CD4-positive, alpha-beta T cell treated with Interleukin-6 at 100 ng/mL for 8 hours (primary cell): ENCODE measurements at places on chromosomes 12 and 14.
A peak's percentile ranks its signal among the peaks of the same experiment; 100 is the strongest.

DNA sequence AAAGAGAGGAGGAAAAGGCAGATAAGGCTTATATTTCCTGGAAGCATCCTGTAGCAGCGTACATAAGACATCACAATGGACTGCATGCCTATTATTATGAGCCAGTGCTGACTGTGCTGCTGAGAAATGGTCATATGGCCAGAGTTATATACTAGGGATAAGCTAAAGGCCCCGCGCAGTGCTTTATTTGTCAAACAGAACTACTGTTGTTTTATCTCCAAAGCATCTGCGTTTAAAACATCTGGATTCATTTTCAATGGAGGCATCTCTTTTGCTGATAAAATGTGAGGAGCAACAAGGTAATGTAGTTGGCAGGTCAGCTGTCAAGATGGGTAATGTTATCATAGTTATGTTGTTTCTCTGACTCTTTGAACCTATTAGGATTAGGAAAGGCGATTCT lies 28.0 kb upstream of the LMNTD1 start:
- DNase-seq = no peak

DNA sequence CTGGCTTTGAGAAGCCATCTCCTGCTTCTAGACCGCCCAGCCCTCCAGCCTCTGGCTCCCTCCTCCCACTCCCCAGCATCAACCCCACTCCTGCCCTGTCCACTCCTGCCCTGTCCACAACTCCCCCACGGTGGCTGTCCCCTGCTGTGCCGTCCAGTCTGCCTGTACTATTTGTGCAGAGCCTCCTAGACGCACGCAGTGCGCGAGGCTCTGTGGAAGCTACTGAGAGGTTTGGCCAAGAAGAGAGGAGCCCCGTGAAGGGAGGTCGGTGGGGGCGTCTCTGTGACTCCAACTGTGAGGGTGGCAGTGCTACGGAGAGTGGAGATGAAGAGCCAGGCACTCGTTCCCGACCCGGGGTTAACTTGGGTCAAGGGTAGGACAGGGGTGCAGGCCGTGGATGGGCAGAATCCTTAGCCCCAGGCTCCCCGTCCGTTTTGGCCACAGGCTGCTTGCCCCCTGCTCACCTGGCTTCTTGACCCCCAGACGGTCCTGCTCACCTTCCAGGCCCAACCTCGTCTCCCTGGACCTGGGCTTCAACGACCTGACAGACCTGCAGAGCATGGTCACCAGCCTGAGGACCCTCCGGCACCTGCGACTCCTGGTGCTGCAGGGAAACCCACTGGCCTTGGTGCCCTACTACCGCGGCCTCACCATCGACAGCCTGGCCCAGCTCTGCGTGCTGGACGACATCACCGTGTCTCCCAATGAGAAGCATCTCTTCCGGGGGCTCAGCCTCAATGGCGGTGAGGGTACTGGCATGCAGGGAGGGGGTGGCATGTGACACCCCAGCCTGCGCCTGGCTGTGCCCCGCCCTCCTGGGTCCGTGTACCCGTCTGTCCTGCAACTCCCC lies 6.9 kb downstream of the LRRC43 start:
- DNase-seq = no peak

DNA sequence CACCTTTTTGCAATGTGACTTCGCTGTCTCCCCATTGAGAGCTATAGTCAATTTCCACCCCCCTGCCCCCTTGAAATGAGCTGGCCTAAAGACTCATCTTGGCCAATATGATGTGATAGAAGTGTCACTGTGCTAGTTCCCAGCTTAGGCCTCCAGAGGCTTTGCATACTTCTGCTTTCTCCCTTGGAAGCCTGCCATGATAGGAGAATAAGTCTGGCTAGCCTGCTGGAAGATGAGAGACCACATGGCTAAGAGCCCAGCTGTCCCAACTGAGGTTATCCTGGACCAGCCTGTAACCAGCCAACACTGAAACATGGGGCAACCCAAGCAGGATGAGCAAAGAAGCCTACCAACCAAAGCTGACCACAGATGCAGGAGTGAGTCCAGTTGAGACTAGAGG lies 196.9 kb downstream of the GRIN2B start:
- DNase-seq = no peak

DNA sequence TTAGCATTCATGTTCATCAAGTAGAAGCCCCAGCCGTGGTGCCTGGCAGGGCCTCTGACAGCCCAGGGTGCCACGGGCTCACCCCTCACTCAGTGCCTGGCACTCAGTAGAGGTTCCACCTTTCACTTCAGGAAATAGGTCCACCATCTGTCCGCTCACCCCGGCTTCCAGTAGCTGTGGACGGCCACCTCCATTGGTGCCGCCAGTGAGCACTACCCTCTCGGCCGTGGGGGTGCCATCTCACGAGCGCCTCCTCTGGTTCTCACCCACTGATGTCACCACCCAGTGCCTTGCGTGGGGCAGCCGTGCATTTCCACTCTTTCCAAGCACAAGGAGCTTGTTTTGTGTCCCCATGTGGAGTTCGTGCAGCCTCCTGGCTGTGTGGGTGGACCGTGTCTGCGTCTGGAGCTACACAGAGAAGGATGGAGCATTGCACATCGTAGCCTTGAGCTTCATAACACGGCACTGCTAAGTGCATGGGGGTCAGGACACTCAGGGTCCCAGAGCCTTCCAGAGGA lies 41.0 kb upstream of the MMP17 start:
- no peak for DNase-seq

GRCh38 chr14:88166616-88167015 lies 156.5 kb downstream of the KCNK10 start:
- DNase-seq = no peak

GRCh38 chr14:104218361-104219180 lies 80.2 kb downstream of the KIF26A start:
- DNase-seq = no peak

GRCh38 chr12:9391815-9392214 lies 183.6 kb upstream of the PZP start:
- DNase-seq = no peak

- DNase-seq = no peak
Measured at GRCh38 chr14:103568952-103569351, 6.2 kb downstream of the COA8 start.

DNA sequence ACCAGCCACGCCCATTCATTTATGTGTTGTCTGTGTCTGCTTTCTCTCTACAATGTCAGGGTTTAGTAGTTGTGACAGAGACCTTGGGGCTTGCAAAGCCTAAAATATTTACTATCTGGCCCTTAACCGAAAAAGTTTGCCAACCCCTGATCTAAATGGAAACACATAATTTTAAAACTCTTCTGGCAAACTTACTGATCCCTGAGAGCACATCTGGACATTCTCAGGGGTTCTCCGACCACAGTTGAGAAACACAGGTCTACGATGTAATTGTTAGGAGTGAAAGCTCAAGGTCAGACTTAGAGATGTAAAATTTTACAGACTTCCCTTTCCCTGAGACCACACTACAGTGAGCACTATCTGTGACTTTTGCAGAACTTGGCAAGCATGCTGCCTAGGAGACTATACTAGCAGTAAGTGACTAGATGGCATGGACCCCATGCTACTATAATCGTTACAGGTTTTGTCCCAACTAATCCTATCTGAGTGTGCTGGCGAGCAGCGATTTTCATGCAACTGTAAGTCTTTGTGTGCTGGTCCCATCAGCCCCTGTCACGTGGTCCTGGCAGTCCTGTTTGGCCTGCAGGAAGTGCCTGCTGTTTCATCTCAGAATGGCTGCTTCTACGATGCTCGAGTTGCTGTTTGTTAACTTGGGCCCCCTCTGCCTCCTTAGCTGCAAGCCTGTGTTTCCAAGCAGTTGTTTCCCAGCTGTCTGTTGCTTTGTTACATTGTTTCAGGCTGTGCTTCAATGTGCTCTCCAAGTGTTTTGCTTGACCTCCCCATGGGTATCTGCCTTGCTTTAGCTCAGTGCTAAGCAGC lies 21.6 kb downstream of the TMTC2 start:
- DNase-seq = no peak

GRCh38 chr12:97336900-97337751 lies 125.5 kb upstream of the RMST start:
- no peak for DNase-seq

- no peak for DNase-seq
Measured at GRCh38 chr12:68532204-68532886, 78.4 kb upstream of the RAP1B start.

GRCh38 chr14:78363008-78363407 lies 192.8 kb downstream of the NRXN3 start:
- no peak for DNase-seq

GRCh38 chr12:120706029-120706428 lies 4.2 kb upstream of the UNC119B start:
- no peak for DNase-seq

GRCh38 chr12:20549108-20549719 lies 145.9 kb upstream of the SLCO1C1 start:
- DNase-seq = no peak

- no peak for DNase-seq
Measured at GRCh38 chr12:118337194-118337838, 35.4 kb downstream of the TAOK3 start.

DNA sequence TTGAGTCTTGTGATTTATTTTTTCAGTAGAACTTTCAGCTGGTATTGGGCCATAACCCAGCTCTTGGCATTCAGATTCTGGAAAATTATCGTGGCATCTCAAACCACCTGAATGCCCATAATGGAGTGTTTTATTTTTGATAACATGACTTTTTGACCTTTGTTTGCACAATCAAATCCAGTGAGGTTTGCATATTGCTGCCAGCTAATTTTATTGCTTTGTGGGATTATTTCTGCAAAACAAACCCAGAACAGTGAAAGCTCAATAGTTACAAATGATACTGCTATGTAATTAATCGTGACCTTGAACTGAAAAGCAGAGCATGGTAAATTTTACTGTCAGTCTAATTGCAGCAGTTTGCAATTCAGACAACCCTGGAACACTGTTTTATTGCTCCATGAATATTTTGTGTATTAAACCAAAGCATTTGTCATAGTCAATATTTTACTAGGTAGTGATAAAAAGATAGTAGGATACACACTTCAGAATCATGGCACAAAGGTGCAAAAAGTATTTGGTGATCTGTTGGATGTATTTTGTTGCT lies 255.2 kb upstream of the NAV3 start:
- no peak for DNase-seq

GRCh38 chr12:82996168-82996812 lies 309.6 kb downstream of the TMTC2 start:
- DNase-seq = no peak

DNA sequence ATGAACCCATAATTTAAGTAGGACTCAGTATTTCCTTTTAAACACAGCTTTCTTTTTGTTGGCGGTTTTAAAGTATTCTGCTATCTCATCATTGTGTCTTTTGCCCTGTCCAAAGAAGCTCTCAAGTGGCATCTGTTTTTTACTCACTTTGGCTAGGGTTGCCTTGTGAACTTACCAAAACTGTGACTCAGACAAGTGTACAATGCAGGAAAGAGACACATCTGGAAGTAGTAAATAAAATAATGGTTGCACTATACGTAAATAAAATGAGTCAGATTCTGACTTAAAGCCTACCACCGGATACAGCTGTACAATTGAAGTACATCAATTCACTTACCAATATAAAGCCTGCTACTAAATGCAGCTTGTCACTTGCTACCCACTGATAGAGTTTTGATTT lies 619.2 kb upstream of the LRFN5 start:
- no peak for DNase-seq

GRCh38 chr14:102097441-102098135 lies 10.7 kb upstream of the HSP90AA1 start:
- DNase-seq = no peak

DNA sequence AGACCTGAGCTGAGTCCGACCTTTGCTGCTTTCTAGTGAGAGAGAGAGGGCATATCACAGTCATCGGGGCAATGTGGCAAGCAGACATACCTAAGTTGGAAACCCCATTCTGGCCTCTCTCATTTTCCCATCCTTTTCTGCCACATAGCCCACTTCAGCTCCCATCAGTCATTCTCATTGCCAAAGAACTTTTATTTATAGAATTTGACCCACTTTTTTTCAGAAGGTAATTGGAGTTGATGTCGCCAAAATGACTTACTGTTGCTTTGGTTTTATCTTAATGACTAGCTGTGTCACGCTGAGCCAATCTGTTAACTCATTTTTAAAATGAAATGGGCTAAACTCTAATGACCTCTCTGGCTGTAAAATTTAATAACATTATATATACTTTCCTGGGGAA lies 63.9 kb upstream of the RMST start:
- DNase-seq = no peak

DNA sequence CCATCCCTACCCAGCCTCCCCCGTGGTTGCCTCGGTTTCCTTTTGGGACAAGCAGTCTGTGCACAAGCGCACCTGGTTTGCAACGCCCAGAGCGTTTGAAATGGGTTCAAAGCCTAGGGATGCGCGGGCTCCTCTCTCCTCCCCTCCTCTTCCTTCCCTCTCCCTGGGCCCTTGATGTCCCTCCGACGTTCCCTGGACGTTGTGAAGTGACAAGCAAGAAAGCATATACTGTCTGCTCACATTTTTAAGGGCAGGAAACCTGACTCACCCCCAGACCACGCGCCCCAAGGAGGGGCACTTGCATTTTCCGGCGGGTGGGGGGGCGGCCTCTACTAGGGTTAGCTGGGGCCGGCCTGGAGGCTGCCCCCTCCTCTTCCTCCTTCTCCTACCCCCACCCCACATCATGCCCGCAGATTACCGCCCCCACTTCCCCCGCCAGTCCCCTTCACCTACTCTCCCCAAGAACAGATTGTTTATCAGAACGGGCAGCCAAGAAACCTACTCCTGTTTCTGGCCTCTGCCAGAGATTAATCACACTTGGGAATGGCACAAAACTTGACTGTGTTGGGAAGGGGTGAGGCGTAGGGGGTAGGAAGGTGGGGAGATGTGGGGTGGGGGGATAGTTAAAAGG lies 9.5 kb upstream of the IRF2BPL start:
- DNase-seq = peak; percentile 50

- DNase-seq = no peak
Measured at GRCh38 chr14:105056303-105056831, 8.9 kb downstream of the GPR132 start.

- DNase-seq = no peak
Measured at GRCh38 chr14:94439453-94440057, 13.0 kb downstream of the SERPINA11 start.

DNA sequence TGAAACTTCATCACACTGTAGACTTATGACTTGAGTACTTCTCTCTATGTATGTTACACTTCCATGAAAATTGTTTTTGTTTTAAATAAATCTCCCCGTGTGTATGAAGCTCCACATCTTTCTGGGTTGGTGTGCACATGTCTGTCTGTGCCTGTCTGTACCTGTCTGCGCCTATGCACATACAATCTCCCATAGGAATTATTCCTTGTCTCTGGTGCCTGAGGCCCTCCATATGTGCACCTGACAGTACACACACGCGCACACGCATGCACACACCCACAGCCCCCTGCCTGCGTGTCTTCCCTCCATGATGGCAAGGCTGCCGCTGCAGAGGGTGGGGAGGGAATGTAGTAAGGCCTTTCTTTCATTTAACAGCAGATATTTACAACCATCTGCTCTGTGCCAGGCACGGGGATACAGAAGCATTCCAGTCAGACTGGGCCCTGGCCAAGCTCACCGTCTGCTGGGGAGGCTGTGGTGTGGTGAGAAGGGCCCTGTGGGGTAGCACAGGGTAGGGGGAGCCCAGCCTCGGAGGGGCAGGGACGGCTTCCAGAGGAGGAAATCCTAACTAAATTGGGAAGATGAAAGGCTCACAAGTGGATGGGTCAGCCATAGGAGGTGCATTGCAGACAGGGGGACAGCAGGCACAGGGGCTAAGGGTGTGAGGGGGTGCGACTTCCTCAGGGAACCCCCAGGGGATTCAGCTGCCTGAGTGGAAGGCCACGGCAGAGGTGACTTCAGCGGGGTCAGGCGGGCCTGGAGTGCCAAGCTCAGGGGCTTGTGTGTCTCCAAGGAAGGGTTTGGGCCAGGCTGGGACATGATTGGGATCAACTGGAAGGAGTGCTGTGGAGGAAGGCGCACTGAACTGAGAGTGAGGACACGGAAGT lies 26.1 kb downstream of the KRT8 start:
- no peak for DNase-seq
